NCI-H2029 (cell line): ENCODE measurements at places on chromosomes 2 and 18.
A peak's percentile ranks its signal among the peaks of the same experiment; 100 is the strongest.

GRCh38 chr18:77254711-77255405 lies 5.2 kb downstream of the GALR1 start:
- DNase-seq, result peak; percentile 15

GRCh38 chr2:109702250-109702985 lies 88.3 kb downstream of the SOWAHC start:
- DNase-seq, result no peak

DNA sequence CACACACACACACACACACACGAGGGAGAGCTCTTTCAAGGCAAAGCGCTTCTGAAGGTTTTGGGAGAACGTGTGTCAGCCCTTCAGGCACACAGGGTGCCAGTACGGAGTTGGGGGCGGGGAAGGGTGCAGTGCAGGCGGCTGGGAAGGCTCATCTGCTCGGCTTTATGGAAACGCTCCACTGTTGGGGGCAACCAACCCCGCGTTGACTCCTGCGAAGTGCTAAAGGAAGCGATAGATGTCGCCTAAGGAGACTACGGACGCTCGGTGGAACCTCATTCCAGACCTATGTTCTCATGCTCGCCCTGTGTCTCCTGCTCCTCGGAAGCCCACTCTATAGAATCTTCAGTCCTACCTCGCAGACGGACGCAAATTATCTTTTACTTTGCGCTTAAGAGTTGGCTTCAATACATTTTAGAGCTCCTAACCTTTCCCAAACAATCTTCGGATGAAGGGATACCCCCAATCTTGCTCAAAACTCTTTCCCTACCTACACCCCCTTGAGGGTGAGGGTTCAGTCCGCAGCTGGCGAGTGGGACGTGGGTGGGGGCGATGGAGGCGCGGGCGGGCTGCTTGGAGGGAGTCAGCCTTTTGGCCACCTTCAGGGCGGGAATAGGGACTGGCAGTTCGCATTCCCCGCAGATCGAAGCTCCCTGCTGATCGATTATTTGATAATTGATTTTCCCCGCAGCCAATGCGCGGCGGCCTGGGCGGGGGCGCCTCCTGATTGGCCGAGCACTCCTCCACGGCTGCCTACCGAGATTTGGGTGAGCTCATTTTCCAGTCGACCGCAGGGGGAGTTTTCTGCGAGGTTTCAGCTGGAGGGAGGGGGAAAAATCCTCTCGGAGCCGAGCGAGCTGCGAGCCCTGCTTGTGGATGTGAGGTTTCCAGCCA lies 1.9 kb upstream of the MEIS1 start:
- peak; percentile 81 for DNase-seq

GRCh38 chr2:68925295-68925896 lies 27.3 kb downstream of the GKN2 start:
- DNase-seq, result no peak

- peak; percentile 30 for DNase-seq
Measured at GRCh38 chr18:48475635-48476549, 62.9 kb upstream of the CTIF start.

- no peak for DNase-seq
Measured at GRCh38 chr2:6855860-6856547, 9.7 kb downstream of the CMPK2 start.

- no peak for DNase-seq
Measured at GRCh38 chr2:26584656-26585055, 56.5 kb downstream of the CIB4 start.

GRCh38 chr2:32564417-32565035 lies 63.3 kb upstream of the TTC27 start:
- DNase-seq, result no peak

DNA sequence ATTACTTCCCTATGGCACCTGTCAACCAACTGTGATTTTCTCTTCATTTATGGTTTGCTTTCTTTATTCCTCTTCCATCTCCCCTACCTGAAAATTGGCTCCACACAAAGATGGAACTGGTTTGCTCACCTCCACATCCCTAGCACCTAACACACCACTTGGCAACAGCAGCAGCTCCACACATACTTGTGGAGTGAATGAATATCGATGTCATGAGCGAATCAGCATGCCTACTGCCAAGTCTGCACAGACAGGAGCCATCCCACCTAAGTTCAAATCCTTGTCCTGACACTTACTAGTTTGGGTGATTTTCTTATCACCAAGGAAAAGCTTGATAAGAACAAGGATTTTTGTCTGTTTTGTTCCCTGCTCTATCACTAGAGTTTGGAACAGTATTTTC lies 191.4 kb upstream of the TMEM200C start:
- DNase-seq, result no peak
